Dermis microvascular lymphatic vessel endothelial cell (primary cell): ENCODE measurements at places on chromosomes 3 and 15.

DNA sequence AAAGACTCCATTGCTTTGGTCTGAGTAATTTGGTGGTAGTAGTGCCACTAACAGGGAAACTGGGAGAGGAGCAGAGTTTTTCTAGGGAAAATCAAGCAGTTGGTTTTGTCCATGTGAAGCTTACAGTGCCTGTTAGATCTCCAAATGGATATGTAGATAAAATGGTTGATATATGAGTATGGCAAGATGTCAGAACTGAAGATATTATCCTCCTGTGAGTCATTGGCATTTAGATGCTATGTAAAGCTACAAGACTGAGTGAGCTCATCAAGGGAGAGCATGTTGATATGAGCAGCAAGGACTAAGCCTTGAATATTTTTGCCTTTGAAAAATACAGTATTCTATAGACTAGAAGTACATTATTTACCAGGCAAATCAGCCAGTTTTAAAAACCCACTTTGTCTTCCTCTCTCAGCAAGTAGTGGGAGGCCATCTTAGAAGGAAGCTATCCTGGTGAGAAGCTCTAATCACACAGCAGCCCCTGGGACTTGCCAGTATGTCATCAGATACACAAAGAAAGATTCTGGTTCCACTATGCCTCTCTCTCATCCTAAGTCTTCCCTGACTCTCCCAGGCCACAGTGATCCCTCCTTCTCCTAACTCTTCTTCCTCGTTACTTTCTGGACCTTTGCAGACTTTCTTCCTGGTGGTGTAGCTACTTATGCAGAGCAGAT, 77.4 kb upstream of the ANKRD28 start:
- no peak for DNase-seq

DNA sequence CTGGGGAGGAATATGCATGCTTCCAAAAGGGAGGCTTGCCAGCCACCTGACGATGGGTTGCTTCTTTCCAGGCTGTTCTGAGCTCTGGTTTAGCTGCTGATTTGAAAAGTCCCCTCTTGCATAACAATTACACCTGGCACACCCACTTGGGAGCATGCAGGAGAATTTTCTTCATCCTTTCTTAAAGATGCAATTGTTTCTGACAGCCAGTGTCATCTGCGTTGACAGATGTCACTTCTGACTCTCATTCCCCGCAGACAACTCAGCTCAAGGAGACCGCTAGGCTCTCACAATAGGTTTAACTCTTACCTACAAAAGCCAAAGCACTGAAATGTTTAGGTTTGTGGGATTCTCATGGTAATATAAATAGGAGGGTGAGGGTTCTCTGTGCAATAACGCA, 185.6 kb upstream of the SYNPR start:
- no peak for DNase-seq

- DNase-seq: no peak
Observed at GRCh38 chr15:96361309-96362010, 31.0 kb downstream of the NR2F2 start.

DNA sequence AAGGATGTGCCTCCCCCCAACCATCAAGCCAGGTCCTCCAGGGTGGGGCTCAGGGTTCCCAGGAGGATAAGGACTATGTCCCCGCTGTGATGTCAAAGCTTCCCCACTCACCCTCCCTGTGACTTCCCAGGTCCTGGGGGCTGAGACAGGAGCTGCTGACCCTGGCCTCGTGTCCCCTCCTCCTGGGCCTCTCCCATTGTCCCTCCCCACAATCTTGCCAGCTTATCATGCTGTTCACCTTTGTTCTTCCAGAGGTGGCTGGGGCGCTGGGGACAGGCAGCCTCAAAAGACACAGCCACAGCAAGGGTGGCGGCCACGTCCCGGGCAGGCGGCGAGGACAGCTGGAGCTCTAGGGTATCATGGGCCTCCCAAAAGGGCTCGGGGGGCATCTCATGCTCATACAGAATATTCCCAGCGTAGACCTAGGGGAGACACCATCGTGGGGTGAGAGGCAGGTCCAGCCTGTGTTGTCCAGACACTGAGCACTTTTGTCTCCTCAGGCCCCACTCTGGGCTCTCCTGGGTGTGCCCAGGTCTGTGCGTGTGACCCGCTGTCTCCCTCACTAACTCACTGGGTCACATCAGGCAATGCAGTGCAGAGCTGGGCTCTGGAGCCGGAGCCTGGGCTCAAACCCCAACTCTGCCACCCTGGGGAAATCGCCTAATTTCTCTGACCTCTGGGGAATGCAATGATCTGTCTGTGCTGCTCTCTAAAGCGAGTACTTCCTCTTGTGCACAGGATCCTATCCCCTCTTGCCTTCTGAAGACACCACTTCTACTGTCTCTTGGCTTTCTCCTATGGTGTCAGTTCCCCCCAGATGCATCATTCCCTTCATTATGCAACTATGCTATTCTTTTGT, 30.0 kb downstream of the SNX33 start:
- no peak for DNase-seq

DNA sequence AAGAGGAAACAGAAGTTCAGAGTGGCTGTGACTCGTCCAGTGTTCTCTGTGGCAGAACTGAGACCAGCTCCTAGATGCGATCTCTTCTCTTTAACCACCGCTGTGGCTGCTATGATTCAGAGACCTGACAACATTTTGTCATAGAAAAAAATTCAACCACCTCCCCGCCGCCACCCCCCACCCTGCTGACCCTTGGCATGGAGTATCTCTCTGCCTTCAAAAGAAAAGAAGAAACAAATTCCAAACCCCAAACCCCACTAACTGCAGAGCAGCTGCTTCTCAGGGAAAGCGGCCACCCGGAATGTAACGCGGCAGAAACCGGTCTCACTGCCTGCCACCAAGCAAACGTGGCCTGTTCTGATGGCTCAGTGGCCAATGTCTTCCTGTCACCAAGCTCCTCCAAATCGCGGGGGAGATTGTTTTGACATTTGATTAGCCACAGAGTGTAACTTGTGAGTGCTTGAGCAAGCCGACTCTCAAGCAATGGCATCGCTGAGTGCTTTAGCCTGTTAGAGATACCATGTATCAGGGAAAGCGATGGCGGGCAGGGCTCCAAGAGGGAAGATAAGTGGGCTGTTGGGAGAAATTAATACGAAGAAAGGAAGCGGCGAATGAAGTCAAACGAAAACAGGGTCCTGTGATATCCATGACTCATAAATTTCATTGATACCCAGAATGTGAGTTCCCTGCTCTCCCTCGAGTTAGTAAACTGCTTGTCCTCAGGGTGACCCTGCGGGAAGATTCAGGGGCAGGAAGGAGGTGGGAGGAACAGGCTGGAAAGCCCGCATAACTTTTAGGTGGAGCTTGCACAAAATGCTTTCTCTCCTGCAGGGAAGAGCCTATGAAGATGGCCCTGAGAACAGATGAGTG, 44.8 kb upstream of the TLE3 start:
- DNase-seq: no peak

GRCh38 chr3:8489278-8489792, 12.3 kb upstream of the LMCD1 start:
- no peak for DNase-seq

DNA sequence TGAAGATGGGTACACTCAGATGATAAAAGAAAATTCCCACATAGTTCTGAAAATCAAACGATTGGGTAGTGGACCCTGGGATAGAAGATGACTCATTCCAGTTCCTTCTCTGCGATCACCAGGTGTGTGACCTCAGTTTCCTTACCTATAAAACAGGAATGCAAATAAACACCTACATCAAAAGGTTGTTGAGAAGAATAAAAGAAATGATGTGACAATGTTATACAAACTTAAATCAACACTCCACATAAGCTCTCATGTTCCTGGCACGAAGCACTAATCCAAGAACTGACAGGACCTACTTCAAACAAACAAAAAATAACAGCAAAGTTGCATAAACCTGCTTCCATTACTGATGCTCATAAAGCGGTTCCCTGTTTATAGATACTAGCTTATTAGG, 69.2 kb downstream of the RORA start:
- no peak for DNase-seq

- no peak for DNase-seq
Observed at GRCh38 chr3:106957029-106957428, 420.2 kb upstream of the CCDC54 start.

DNA sequence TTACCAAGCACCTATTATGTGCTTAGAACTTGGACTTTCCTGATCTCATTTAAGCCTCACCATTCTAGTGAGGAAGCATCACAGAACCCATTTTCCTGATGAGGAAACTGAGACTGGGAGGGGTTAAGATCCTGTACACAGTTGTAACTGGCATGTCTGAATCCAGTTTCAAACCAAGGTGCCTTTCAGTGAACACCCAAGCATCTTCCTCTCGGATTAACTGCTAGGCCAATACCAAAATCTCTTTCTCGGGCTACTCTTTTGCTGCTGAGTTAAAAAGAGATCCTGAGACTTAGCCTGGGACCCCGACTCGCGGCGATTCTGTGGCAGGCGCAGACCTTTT, 578 bp upstream of the CEMIP start:
- no peak for DNase-seq
